ENCODE measurements at places on chromosomes 7 and 10.

DNA sequence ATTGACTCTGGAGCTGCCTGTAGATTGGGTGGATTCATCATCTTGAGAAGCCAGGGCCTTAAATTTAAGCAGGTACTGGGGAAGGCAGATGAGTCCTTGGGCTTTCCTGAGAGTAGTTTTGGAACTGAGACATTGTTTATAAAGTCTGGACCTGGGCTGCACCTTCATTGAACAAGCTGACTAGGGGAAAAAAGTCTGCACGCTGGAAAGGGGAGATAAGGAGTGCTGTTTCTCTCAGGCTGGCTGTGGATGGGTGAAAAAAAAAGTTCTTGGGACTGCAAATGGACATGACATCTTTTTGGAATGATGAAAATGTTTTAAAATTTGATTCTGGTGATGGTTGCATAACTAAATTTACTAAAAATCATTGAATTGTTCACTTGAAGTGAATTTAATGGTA, 12.0 kb downstream of the SEC24C start:
- DNase-seq = no peak

DNA sequence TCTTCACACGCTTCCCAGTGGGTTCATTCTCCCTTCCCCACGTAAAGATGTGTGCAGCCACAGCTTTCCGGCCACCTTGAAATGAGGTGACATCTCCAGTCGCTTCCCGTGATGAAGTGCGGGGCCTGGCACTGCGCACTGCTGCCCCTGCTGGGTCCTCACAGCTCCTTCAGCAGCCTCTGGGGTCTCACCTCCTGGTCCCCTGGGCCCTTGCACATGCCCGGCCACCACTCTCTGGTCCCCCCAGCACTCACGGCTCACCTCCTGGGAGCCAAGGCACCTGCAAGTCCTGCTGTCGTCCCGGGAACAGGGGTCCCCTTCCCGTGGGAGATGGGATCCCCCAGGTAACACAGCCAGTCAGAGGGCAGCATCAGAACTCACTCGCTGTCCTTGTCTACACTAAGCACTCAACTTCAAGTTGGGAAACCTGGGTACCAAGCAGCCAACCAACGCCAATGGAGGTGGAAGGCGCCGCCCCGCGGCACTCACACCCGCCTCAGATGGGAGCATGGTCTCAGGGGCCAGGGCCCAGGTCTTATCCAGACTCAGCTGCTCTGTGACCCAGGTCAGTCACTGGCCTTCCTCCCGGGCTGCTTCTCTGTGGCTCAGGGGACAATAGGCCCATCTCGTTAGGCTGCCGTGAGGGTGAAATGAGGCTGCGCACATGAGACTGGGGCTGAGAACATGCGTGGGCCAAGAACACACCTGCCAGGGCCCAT, 176.2 kb downstream of the PTPRN2 start:
- no peak for DNase-seq

GRCh38 chr10:91389636-91390512, 20.3 kb upstream of the HECTD2 start:
- no peak for DNase-seq

DNA sequence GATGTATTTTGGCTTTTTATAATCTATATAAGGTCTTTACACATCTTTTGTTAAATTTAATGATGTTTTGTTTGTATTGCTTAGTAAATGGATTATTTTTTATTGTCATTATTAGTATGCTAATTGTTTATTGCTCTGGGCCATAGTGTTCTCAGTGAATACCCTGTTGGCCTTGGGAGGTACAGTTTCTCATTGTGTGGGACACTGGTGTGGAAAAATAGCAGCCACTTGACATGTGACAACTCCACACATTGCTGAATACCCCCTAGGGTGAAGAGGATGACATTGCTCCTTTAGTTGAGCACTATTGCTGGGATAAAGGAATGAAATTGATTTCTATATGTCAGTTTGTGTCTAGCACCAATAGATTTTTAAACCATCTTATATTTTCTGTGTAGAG, 130.9 kb downstream of the CCNY start:
- DNase-seq = no peak

DNA sequence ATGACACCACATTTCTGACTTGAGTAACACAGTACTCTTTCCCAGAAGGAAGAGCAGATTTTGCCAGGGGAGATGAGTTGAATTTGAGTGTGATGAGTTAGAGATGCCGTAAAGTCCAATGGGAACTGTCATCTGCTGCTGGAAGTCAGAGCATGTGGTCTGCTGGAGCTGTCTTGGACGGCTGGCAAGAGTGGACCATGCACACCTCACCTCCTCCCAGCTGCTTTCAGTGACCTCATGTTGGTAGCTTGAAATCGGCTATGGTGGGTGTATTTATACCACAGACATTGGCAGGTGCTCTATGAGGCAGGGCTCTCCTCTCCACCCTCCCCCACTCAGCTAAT, 82.3 kb downstream of the COL13A1 start:
- no peak for DNase-seq

All from activated T-helper 1 cell treated with Interleukin-2 at 50 U/mL for 16 hours (primary cell).